ENCODE measurements at places on chromosomes 5 and 9. TPM values are rescaled to one million over a fixed set of nuclear protein-coding genes. Genes with fewer than 3 reads are reported as not detected.

Gene GRIN1
- 0.77 TPM for total RNA-seq

Gene ZNF483
- 20.3 TPM for total RNA-seq

Gene PLEKHG4B
- total RNA-seq = 56.8 TPM

Gene COL27A1
- total RNA-seq = 162 TPM

Gene DMAC1
- 73.8 TPM for total RNA-seq

Gene BRD8
- total RNA-seq = 141 TPM

- peaks cover 2% of the 10 kb centered on the region for H3K4me1 ChIP-seq
- H3K4me3 ChIP-seq = no peak overlapping the region
- DNase-seq = no peak
- no peak overlapping the region for H3K27ac ChIP-seq
- H3K27me3 ChIP-seq = no peaks in the 10 kb centered on the region
- H3K36me3 ChIP-seq = peaks cover 15% of the 10 kb centered on the region
Measured at GRCh38 chr9:109031241-109031640, 17.9 kb upstream of the CTNNAL1 start.

DNA sequence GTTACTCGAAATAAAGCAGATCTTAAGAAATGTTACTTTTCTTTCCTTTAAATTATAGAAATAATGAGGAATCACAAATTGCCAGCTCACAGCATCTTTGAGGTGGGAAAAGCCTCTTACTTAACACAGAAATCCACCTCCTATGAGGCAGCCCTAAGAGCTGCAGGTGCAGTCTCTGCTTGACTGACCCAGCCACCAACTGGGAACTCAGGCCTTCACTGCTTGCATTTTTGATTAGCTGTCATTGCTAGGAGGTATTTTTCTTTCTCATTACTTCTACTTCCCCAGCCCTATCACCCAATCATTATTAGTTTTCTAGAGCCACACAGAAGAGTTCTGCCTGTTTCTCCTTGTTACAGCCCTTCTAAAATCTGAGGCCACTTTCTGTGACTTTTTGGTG, 416.5 kb upstream of the KLF4 start:
- H3K36me3 ChIP-seq = no peaks in the 10 kb centered on the region
- H3K27me3 ChIP-seq = peaks cover 78% of the 10 kb centered on the region
- H3K4me3 ChIP-seq = no peak overlapping the region
- no peak for DNase-seq
- no peak overlapping the region for H3K27ac ChIP-seq

DNA sequence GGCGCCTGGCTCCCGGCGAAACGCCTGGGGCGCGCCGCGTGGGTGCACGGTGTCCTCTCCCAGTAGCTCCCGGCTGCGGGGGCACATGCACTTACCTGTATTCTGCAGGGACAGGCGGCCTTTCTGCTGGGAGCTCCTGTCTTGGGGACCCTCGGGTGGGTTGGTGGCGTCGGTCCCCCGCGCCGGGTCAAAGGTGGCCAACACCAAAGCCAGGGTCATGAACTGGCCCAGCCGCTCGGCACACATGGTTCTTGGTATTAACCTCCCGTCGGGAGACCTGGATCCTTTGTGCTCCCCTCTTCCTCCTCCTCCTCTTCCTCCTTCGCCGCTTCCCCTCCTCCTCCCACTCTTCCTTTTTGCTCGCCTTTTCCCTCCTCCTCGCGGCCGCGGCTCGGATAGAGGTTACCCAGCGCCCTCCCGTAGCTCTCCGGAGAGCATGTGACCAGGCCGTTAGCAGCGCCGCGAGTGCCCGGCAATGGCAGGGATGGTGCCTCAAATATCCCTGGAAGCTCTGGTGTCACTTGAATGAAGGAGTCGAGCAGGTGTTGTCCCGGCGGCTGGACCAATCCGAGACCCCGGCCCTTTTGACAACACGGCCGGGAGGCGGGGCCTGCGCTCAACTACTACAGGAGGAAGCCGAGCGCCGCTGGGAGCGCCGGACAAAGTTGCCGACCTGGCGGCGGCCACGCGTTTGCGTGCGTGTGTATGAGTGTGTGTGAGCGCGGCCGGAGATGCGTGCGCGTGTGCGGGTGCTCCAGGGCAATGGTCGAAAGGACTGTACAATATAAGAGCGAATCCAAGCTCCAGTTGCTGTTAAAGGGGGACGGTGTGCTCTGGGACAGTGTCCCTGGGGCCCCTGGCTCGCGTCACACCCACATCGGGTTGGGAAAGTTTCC, at the start of gene STC2:
Gene STC2, minus strand, starts transcription at position 467 of the 896 bp plus-strand sequence. Its CDS starts 221 bp downstream, at position 246.
- H3K27ac ChIP-seq = peak within 1 kb of the TSS; percentile 96
- DNase-seq = peak; percentile 79
- H3K4me1 ChIP-seq = peaks cover 21% of the 10 kb centered on the region
- peaks cover 54% of the 10 kb centered on the region for H3K27me3 ChIP-seq

GRCh38 chr5:180099733-180100611, 28.4 kb upstream of the RNF130 start:
- H3K4me1 ChIP-seq = no peaks in the 10 kb centered on the region
- no peak overlapping the region for H3K27ac ChIP-seq
- DNase-seq = no peak

- H3K4me3 ChIP-seq = no peak overlapping the region
- no peaks in the 10 kb centered on the region for H3K27me3 ChIP-seq
- DNase-seq = no peak
- H3K36me3 ChIP-seq = no peaks in the 10 kb centered on the region
- H3K27ac ChIP-seq = no peak overlapping the region
- no peaks in the 10 kb centered on the region for H3K4me1 ChIP-seq
Measured at GRCh38 chr5:51974834-51975233, 591.6 kb downstream of the ISL1 start.

GRCh38 chr9:35533398-35533797, 43.5 kb downstream of the RUSC2 start:
- H3K4me3 ChIP-seq = no peak overlapping the region
- H3K36me3 ChIP-seq = no peaks in the 10 kb centered on the region
- peak overlapping the region; percentile 71 for H3K27ac ChIP-seq
- H3K4me1 ChIP-seq = peaks cover 10% of the 10 kb centered on the region
- no peaks in the 10 kb centered on the region for H3K27me3 ChIP-seq

- no peak overlapping the region for H3K4me3 ChIP-seq
- H3K27me3 ChIP-seq = peaks cover 11% of the 10 kb centered on the region
- H3K27ac ChIP-seq = no peak overlapping the region
Measured at GRCh38 chr9:73583576-73583975, 431.9 kb downstream of the ANXA1 start.

DNA sequence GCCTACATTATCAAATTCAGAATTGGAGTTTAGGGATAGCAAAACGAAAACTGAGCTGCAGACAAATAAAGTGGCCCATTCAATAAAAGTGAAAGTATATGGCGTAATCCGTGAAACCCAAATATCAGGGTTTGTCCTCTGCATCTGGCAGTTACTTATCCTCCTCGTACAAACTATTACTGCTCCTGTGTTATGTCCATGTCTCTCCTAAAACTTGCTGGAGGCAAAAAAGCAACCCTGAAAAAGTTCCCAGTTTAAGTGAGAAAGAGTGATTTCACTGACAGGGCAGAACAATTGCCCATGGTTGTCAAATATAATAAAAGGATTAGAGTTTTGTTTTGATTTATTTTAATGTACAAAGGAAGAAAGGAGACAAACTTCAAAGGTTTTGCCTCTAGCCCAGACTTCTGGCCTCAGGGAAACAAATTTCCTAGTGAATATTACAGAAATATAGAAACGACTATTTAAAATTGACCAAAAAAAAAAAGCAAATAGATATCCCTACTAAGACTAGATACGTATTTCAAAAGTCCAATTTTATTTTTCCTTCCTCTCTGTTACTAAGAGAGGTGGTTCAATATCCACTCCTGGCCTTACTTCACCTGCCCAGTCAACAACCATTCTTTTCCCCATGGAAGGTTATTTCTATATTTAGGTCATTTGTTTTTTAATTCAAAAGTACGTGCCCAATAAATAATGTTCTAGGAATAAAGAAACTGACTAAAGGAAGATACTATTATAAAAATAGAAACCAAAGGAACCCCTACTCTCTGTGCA, 50.0 kb downstream of the NFIB start:
- peaks cover 5% of the 10 kb centered on the region for H3K36me3 ChIP-seq
- H3K27me3 ChIP-seq = no peaks in the 10 kb centered on the region
- H3K27ac ChIP-seq = no peak overlapping the region
- DNase-seq = no peak
- H3K4me3 ChIP-seq = no peak overlapping the region

GRCh38 chr5:6484446-6484845, 35.8 kb downstream of the UBE2QL1 start:
- DNase-seq = no peak
- no peak overlapping the region for H3K27ac ChIP-seq
- H3K36me3 ChIP-seq = no peaks in the 10 kb centered on the region
- peaks cover 5% of the 10 kb centered on the region for H3K4me1 ChIP-seq
- peaks cover 6% of the 10 kb centered on the region for H3K27me3 ChIP-seq

DNA sequence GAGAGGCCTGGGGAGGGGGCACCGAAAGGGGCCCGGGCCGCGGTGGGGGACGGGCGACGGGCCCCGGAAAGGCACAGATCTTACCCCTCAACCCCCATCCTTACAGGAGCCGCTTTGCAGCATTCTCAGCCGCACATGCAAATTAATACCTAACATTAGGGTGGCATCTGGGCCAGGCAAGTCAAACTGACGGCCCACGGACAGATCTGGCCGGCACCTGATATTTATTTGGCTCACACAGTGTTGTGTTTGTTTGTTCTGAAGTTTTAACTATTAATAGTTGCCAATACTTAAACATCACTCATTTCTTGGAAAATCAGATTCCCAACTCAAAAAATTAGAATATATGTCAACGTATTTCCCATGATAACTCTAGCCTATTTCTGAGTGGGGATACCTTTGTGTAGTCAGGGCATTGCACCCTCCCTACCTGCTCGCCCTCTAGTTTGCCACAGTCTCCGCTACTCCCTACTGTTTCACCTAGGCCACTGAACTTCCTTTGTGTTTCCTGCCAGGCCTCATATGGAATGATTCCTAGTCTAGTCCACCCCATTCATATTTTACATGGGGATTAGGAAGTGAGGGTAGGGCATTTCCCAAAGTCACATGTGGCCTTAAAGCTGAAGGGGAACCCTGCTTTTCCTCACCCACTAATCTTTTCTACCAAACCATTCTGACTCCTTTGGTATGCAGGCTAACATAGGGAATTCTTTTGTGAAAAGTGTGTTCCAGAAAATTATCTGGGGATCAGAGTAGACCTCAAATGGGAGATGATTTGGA, 71.9 kb upstream of the LARP1 start:
- H3K4me3 ChIP-seq = peak overlapping the region; percentile 74
- no peaks in the 10 kb centered on the region for H3K27me3 ChIP-seq
- no peak for DNase-seq

GRCh38 chr5:159453209-159453608, 122.9 kb upstream of the IL12B start:
- no peaks in the 10 kb centered on the region for H3K36me3 ChIP-seq
- DNase-seq = no peak
- no peak overlapping the region for H3K4me3 ChIP-seq
- no peak overlapping the region for H3K27ac ChIP-seq
- peaks cover 3% of the 10 kb centered on the region for H3K27me3 ChIP-seq

GRCh38 chr5:128949847-128950546, 15.3 kb upstream of the SLC27A6 start:
- H3K36me3 ChIP-seq = no peaks in the 10 kb centered on the region
- H3K4me1 ChIP-seq = no peaks in the 10 kb centered on the region
- DNase-seq = no peak
- H3K4me3 ChIP-seq = no peak overlapping the region
- H3K27me3 ChIP-seq = no peaks in the 10 kb centered on the region

DNA sequence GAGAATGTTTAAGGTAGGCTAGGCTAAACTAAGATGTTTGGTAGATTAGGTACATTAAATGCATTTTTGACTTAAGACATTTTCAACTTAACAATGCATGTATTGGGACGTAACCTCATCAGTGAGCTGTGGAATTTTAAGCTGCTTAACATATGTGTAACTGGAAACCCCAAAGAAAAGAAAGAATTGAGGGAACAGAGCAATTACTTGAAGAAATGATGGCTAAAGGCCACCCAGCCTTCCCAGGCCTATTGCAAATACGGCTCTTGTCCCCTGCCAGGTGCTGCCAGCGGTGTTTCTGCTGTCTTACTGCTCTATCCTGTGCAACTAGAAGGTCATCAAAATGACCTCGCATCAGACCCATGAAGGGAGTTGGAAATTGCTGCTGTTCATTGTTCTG, 52.0 kb downstream of the RICTOR start:
- H3K27me3 ChIP-seq = no peaks in the 10 kb centered on the region
- no peak overlapping the region for H3K4me3 ChIP-seq
- H3K27ac ChIP-seq = peak overlapping the region; percentile 47
- H3K36me3 ChIP-seq = peaks cover 13% of the 10 kb centered on the region
- DNase-seq = no peak

DNA sequence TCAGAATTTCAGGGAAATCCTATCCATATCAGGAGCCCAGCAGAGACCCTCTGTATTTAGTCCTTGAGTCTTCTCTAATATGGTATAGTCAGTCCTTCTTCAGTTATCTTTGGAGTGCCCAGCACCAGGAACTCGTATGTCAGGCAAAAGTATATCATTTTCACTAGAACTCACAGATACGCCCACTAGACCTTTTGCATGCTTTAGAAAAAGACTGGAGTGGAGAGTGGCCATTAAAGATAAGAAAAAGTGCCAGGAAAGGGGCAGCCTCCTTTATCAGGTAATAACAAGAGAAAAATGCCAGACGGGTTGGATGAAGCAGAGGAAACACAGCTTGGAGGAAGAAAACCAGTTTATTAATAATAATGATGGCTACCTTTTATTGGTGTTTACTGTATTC, 63.5 kb downstream of the GPR21 start:
- peaks cover 35% of the 10 kb centered on the region for H3K36me3 ChIP-seq
- no peak overlapping the region for H3K4me3 ChIP-seq
- H3K4me1 ChIP-seq = peaks cover 6% of the 10 kb centered on the region

GRCh38 chr5:121550989-121551388, 300.7 kb upstream of the FTMT start:
- H3K36me3 ChIP-seq = no peaks in the 10 kb centered on the region
- no peaks in the 10 kb centered on the region for H3K27me3 ChIP-seq

DNA sequence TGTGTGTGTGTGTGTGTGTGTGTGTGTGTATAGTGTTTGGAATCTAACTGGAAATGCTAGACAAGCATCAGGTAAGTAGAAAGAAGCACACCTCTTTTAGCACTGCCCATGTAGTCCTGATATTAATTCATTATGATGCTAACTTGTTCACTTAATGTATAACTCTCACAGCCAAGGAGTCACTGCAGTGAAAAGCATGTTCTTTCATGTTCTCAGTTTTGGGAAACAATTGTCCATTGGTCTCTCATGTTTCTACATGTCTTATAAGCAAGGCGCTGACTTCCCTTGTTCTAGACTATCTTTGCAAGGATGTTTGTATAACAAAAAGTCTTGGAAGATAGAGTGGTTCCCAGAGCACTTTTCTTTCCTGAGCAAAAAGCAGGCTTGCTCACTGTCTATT, 148.8 kb upstream of the TNPO1 start:
- no peaks in the 10 kb centered on the region for H3K36me3 ChIP-seq
- no peak for DNase-seq
- H3K4me1 ChIP-seq = no peaks in the 10 kb centered on the region
- peaks cover 10% of the 10 kb centered on the region for H3K27me3 ChIP-seq

- peak; percentile 37 for DNase-seq
- H3K27me3 ChIP-seq = peaks cover 8% of the 10 kb centered on the region
- H3K36me3 ChIP-seq = peaks cover 4% of the 10 kb centered on the region
- peaks cover 41% of the 10 kb centered on the region for H3K4me1 ChIP-seq
- peak overlapping the region; percentile 78 for H3K4me3 ChIP-seq
Measured at GRCh38 chr9:95048225-95049087, 269.1 kb downstream of the FANCC start.

Data from progenitor cell of endocrine pancreas (in vitro differentiated cells).